ENCODE measurements at places on chromosomes 11 and 22. TPM values are rescaled to one million over a fixed set of nuclear protein-coding genes. Genes with fewer than 3 reads are reported as not detected.

TPH1 gene
- total RNA-seq, result 0.07 TPM

MS4A7 gene
- total RNA-seq, result not detected

AQP11 gene
- total RNA-seq, result 0.75 TPM

POU2AF2 gene
- total RNA-seq, result not detected

WNT7B gene
- total RNA-seq, result 15.3 TPM
